ELF-1 (cell line): ENCODE measurements at places on chromosomes 5 and 9.

DNA sequence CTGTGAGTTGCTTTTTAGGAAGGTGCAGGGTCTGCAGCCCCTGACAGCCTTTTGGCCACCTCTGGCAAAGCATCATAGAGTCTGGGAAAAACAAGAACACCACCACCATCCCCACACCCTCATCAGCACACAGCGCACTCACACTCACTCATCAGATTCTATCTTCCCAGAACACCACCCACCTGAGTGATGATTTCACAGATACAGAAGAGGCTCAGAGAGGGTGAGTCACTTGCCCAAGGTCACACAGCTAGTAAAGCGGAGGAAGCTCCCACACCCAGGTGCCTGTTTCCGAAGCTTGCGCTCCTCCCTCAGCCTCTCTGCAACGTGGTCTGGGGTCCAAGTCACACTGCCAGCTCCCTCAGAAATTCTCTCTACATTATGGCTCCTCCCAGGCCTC is 41.8 kb upstream of the HRH2 start:
- DNase-seq: no peak

GRCh38 chr5:74251141-74252035 is 389.1 kb downstream of the ENC1 start:
- DNase-seq: peak; percentile 75

- DNase-seq: no peak
These were observed 163.6 kb upstream of the GRIN3A start for GRCh38 chr9:101902051-101902450.

GRCh38 chr5:150515446-150515845 is 7.5 kb downstream of the NDST1 start:
- DNase-seq: no peak

GRCh38 chr9:75096796-75097195 is 8.5 kb downstream of the OSTF1 start:
- no peak for DNase-seq
